GM23338 (cell line): ENCODE measurements at places on chromosomes 2 and 18.

- no peak for DNase-seq
- H3K36me3 ChIP-seq = no peaks in the 10 kb centered on the region
- H3K4me1 ChIP-seq = no peaks in the 10 kb centered on the region
- H3K27ac ChIP-seq = no peak overlapping the region
- H3K27me3 ChIP-seq = no peaks in the 10 kb centered on the region
- no peak overlapping the region for H3K4me3 ChIP-seq
Measured at GRCh38 chr2:128510701-128511397, 192.2 kb upstream of the HS6ST1 start.

GRCh38 chr2:82340578-82341053 is 2036.1 kb upstream of the LRRTM1 start:
- H3K36me3 ChIP-seq = no peaks in the 10 kb centered on the region
- no peaks in the 10 kb centered on the region; the same call in 1 of the 2 replicates for H3K4me1 ChIP-seq
- DNase-seq = no peak
- no peaks in the 10 kb centered on the region for H3K27me3 ChIP-seq
- no peak overlapping the region for H3K4me3 ChIP-seq

- H3K4me3 ChIP-seq = no peak overlapping the region
- no peaks in the 10 kb centered on the region for H3K36me3 ChIP-seq
- no peak for DNase-seq
- H3K4me1 ChIP-seq = no peaks in the 10 kb centered on the region
- H3K27me3 ChIP-seq = no peaks in the 10 kb centered on the region
Measured at GRCh38 chr18:37869051-37869450, 303.5 kb upstream of the CELF4 start.

DNA sequence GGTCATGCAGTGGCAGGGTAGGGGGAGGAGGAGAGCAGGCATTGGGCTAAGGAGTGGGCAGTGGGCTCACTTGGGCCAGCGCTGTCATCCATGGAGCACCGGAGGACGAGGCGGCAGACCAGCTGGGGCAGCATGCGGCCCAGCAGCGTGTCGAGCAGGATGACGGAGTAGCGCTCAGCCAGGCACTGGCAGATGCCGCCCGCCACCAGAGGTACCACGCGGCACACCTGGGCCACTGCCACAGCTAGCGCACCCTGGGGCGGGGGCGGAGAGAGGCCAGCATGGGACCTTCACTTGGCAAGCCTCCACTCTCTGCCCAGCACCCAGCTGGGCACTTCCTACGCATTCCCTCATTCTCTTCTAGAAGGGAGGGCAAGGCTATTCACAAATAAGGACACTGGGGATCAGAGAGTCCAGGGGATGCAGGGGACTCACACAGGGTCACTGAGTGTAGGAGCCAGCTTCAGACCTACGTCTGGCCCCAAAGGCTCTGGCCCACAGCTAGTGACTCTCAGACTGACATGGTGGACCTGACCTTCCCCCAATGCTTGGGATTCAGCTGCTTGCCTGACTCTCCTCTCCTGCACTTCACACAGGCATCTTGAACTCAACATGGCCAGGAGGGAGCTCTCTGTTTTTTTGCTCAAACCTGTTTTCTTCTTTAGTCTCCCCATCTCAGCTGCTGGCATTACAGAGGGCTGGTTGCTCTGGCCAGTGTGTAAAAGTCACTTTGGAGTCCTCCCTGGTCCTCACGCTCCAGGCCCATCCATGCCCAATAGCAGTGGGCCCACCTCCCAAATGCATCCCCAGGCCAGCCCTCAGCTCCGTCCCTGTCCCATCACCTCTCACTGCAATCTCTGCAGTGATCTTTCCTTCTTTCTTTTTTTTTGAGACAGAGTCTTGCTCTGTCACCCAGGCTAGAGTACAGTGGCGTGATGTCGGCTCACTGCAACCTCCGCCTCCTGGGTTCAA is 4.1 kb downstream of the SFTPB start:
- H3K27ac ChIP-seq = no peak overlapping the region
- H3K36me3 ChIP-seq = no peaks in the 10 kb centered on the region
- H3K4me3 ChIP-seq = no peak overlapping the region
- no peaks in the 10 kb centered on the region for H3K27me3 ChIP-seq

DNA sequence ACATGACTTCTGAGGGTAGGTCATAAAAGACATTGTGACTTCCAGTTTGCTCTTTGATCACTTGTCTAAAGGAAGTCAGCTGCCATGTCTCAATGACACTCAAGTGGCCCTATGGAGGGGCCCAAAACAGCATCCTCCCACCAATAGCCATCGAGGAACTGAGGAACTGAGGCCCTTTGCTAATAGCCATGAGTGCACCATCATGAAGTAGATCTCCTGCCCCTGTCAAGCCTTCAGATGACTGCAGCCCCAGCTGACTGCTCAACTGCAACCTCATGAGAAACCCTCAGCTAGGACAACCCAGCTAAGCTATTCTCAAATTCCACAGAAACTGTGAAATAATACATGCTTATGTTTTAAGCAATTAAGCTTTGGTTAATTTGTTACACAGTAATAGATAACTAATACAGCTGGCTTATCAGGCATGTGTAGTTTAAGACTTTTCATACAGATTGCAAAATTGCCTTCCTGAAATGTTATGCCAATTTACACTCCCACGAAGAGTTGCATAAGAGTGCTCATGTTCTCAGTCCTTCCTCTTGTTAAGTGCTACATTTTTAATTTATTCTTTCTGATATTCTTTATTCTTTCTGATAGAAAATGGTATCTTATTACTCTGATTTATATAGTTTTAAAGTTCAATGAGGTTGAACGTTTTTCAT is 105.6 kb upstream of the NDUFV2 start:
- no peak overlapping the region for H3K4me3 ChIP-seq
- H3K36me3 ChIP-seq = no peaks in the 10 kb centered on the region
- H3K4me1 ChIP-seq = peaks cover 9% of the 10 kb centered on the region; the same call in 1 of the 2 replicates
- DNase-seq = no peak

GRCh38 chr2:73000808-73001570 is 70.5 kb downstream of the SFXN5 start:
- no peak overlapping the region for H3K27ac ChIP-seq
- H3K4me1 ChIP-seq = no peaks in the 10 kb centered on the region
- H3K4me3 ChIP-seq = no peak overlapping the region
- no peaks in the 10 kb centered on the region for H3K36me3 ChIP-seq

DNA sequence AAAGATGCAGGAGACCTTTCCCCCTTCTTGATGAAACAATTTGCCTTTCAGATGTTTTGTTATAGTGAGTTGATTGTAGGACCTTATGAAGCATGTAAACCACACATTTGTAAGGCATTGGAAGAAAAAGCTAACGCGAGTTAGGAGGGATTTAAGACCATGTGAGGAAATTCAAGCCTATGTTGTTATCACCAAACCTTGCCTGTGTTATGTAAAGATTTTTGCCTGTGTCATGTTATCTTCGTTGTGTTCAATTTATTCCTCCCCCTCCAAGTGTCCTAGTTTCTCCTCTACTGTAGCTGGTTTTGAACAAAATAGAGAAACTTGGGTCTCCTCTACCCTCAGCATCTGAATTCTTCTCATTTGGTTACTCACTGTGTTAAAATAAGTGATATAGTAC is 173.0 kb downstream of the NEDD4L start:
- H3K4me3 ChIP-seq = 0 out of 2 replicates have a peak overlapping the region, but pooled peaks have one; percentile 31
- H3K4me1 ChIP-seq = peaks cover 55% of the 10 kb centered on the region
- no peaks in the 10 kb centered on the region for H3K36me3 ChIP-seq
- no peaks in the 10 kb centered on the region for H3K27me3 ChIP-seq
- DNase-seq = no peak

GRCh38 chr2:130135692-130136541 is 6.9 kb upstream of the POTEF start:
- H3K4me3 ChIP-seq = no peak overlapping the region
- H3K27me3 ChIP-seq = no peaks in the 10 kb centered on the region
- DNase-seq = no peak
- no peaks in the 10 kb centered on the region for H3K4me1 ChIP-seq

DNA sequence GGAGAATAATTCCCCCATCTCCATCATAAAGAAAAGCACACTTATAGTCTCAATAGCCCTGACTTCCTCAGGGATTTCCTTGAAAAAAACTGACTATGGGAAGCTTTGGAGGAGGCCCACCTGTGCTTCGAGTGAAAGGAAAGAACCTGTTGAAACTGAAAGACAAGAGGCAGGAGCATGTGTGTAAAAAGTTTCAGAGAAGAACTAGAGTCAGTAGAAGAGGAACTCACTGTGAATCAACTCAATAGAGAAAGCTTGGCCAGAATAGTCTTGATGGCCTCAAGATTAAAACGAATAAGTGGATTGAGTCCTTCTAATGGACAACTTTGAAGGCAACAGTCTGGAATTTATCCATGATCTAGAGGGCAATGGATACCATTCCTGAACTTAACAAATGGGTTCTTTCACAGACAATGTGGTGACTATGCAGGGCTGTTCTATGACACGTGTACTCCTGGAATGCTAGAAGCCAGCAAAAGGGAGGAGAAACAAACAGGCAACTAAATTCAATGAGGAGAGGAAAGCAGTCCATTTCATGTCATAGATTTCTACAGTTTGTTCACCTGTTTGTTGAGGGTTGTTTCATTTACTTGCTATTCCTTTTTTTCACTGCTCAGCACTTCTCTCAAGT is 442.3 kb downstream of the GRB14 start:
- no peaks in the 10 kb centered on the region; the same call in 1 of the 2 replicates for H3K4me1 ChIP-seq
- no peak overlapping the region for H3K4me3 ChIP-seq
- no peaks in the 10 kb centered on the region for H3K36me3 ChIP-seq
- H3K27ac ChIP-seq = no peak overlapping the region
- no peak for DNase-seq

- no peak overlapping the region for H3K27ac ChIP-seq
- no peak overlapping the region for H3K4me3 ChIP-seq
- H3K4me1 ChIP-seq = no peaks in the 10 kb centered on the region
Measured at GRCh38 chr2:123098619-123099018, 926.5 kb upstream of the CNTNAP5 start.

GRCh38 chr18:75198036-75198435 is 10.9 kb downstream of the PTGR3 start:
- H3K36me3 ChIP-seq = no peaks in the 10 kb centered on the region
- H3K4me1 ChIP-seq = no peaks in the 10 kb centered on the region; the same call in 1 of the 2 replicates
- no peak overlapping the region for H3K27ac ChIP-seq
- H3K27me3 ChIP-seq = peaks cover 18% of the 10 kb centered on the region
- DNase-seq = no peak

DNA sequence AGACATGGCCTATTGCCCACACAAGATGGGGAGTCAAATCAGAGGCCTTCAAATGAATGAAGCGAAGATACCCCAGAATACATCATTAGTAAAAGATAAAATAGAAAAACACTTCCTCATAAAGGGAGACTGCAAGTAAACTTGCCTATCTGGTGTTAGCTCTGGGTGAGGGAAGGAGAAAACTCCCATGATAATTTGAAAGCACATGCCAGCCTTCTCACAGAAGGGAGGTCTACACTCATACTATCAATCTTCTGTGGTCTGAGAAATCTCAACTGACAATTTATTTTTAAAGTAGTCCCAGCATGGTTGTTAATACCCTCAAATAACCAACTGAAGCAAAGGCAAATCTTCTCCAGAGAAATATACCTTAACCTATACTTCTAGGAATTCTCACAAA is 75.4 kb downstream of the EXOC6B start:
- no peak overlapping the region for H3K4me3 ChIP-seq
- H3K4me1 ChIP-seq = peaks cover 34% of the 10 kb centered on the region
- DNase-seq = no peak
- peak overlapping the region; percentile 5; the same call in 1 of the 2 replicates for H3K27ac ChIP-seq
- no peaks in the 10 kb centered on the region for H3K27me3 ChIP-seq

DNA sequence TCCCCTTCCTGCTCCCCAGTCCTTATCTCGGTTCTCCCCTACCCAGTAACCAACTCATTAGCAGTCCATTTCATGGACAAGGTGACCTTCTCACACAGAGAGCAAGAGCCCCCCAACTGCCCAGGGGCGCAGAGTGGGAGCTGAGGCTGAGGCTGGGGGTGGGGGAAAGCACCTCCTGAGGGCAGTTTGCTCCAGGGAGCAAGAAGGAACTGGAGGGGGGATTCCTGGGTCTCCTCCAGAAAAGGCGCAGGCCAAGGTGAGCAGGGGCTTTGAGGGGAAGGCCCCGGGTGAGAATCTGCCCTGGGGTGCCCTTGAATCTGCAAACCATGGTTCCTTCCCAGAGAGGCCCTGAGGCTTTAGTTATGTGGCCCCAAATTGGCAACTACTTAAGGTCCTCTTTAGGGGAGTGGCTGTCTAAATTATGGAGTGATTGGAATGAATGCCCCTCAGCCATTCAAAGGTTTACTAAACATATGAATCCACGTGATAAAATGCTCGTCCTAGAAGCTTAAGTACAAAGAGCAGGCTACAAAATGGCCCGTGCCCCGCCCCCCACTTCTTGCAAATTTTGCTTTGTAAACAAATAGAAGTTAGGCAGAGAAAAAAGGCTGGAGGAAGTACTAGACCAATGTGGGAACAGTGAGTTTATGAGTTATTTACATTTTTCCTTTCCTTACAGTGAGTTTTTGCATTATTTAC is 123.5 kb upstream of the HS6ST1 start:
- no peaks in the 10 kb centered on the region for H3K36me3 ChIP-seq
- H3K27me3 ChIP-seq = no peaks in the 10 kb centered on the region
- peaks cover 21% of the 10 kb centered on the region for H3K4me1 ChIP-seq
- H3K27ac ChIP-seq = 0 out of 2 replicates have a peak overlapping the region, but pooled peaks have one; percentile 55

GRCh38 chr18:5582076-5582475 is 38.3 kb upstream of the EPB41L3 start:
- 0 out of 2 replicates have a peak overlapping the region, but pooled peaks have one; percentile 2 for H3K4me3 ChIP-seq
- DNase-seq = peak; percentile 71
- H3K36me3 ChIP-seq = no peaks in the 10 kb centered on the region
- H3K27me3 ChIP-seq = no peaks in the 10 kb centered on the region
- no peak overlapping the region; the same call in 1 of the 2 replicates for H3K27ac ChIP-seq

DNA sequence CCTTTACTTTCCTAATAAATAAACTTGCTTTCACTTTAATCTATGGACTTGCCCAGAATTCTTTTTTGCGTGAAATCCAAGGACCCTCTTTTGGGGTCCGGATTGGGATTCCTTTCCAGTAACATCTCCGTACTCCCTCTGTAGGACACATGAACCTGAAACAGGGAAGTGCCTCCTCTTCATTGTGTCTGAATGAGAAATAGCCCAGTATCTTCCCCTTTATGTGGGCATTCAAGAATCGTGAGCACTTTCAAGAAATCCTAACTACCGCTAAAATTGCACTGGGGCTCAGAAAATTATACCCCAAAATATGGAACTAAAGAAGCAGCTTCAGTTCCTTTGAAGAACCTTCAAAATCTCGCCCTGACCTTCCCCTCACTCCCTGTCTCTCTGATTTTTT is 7.8 kb upstream of the POMC start:
- H3K4me1 ChIP-seq = no peaks in the 10 kb centered on the region
- H3K4me3 ChIP-seq = no peak overlapping the region
- H3K27me3 ChIP-seq = peaks cover 2% of the 10 kb centered on the region; the same call in 1 of the 2 replicates

DNA sequence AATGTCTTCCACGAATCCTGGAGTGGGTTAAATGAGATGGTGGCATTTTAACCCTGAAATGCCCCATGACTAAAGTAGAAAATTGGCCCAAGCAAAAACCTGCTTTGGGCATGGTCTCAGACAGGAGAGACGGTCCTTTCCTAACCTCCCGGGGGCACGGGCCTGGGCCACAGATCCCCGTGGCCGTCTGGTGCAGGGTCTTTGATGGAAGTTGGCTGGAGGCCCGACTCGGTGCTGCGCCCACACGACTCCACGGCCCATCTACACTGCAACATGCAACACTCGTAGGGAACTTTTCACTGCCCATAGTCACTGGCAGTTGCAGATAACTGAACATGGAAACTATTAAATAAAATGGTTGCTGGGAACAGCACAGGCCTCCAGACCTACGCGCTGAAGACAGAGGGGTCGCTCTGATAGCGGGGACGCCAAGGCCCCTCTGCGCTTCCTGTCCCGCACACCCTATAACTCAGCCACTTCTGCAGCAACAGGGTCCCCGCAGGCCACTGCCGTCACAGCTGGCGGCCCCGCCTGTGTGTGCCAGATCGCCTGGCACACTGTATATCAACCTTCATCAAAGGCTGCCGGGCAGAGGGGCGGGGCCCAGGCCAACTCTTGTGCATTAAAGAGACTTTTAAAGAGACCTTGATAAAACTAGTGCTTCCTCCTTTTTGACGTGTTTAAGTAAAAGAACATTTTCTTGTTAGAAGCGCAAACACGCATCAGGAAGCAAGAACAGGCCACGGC is 214.1 kb downstream of the TWIST2 start:
- no peaks in the 10 kb centered on the region for H3K27me3 ChIP-seq
- no peaks in the 10 kb centered on the region for H3K4me1 ChIP-seq
- DNase-seq = no peak
- no peaks in the 10 kb centered on the region for H3K36me3 ChIP-seq
